GM12878 (cell line): ENCODE measurements at places on chromosomes 2 and 18. TPM values are rescaled to one million over a fixed set of nuclear protein-coding genes. Genes with fewer than 3 reads are reported as not detected.

Gene TRIM54
- total RNA-seq = not detected in 2 replicates

DNA sequence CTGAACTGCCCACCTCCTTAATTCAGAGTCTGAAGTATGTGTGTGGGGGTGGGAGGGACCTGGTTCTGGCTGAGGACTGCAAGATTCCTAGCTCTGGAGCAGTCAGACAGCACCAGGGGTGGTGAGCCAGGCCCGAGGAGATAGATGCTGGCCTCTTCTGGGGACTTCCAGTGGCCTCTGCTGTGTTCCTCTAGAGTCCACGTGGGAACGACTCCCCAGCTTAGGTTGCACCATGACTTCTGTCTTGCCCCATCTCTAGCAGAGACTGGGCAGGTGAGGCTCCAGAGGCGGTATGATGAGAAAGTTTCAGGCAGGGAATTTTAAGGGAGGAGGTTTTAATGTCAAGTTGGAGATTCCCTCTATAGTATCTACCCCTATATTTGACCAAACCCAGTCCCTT is 22.0 kb upstream of the RESP18 start:
- DNase-seq = no peak
- no peak overlapping the region for H3K4me3 ChIP-seq
- no peaks in the 10 kb centered on the region for H3K4me1 ChIP-seq
- peaks cover 2% of the 10 kb centered on the region; the same call in 1 of the 2 replicates for H3K27me3 ChIP-seq

DNA sequence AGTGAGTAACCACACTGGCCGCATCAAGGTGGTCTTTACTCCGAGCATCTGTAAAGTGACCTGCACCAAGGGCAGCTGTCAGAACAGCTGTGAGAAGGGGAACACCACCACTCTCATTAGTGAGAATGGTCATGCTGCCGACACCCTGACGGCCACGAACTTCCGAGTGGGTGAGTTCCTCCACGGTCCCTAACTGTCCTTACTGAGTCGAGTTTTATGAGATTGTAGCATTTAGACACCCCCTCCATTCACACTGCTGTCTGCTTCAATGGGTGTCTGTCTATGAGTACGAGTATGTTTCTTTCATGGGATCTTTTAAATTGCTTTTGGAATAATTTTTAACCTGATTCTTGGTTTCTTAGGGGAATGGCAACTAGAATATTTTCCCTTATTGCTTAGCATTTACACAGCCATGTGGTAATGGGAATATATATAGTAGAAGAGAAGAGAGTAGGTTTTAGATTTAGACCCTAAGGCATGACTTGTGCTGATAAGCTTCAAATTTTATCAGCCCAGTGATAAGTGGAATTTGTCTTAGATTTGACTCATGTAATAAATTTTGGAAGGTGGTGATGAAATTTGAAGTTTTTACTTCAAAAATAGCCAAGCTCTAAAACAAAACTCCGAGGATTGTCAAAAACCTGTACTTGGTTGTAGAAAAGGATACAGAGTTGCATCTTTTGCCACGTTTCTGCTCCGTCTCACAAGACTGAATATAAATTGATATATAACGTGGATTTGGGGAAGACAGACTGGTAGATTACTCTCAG is 188.2 kb downstream of the LTBP1 start:
- H3K4me3 ChIP-seq = no peak overlapping the region
- peaks cover 2% of the 10 kb centered on the region; the same call in 1 of the 2 replicates for H3K27me3 ChIP-seq
- DNase-seq = no peak
- H3K4me1 ChIP-seq = no peaks in the 10 kb centered on the region
- H3K36me3 ChIP-seq = no peaks in the 10 kb centered on the region
- H3K27ac ChIP-seq = no peak overlapping the region

Gene PEX13
- 17.1 and 18.7 TPM in 2 replicates for total RNA-seq

Gene CMPK2
- 3.5 and 3.9 TPM in 2 replicates for total RNA-seq

- H3K27ac ChIP-seq = no peak overlapping the region
- no peak overlapping the region for H3K4me3 ChIP-seq
- no peak for DNase-seq
- H3K4me1 ChIP-seq = no peaks in the 10 kb centered on the region
- H3K36me3 ChIP-seq = no peaks in the 10 kb centered on the region
- no peaks in the 10 kb centered on the region for H3K27me3 ChIP-seq
These were observed 3.7 kb upstream of the MFSD6 start for GRCh38 chr2:190404487-190404886.

Gene RNF125
- total RNA-seq = 3.9 and 4.1 TPM in 2 replicates

DNA sequence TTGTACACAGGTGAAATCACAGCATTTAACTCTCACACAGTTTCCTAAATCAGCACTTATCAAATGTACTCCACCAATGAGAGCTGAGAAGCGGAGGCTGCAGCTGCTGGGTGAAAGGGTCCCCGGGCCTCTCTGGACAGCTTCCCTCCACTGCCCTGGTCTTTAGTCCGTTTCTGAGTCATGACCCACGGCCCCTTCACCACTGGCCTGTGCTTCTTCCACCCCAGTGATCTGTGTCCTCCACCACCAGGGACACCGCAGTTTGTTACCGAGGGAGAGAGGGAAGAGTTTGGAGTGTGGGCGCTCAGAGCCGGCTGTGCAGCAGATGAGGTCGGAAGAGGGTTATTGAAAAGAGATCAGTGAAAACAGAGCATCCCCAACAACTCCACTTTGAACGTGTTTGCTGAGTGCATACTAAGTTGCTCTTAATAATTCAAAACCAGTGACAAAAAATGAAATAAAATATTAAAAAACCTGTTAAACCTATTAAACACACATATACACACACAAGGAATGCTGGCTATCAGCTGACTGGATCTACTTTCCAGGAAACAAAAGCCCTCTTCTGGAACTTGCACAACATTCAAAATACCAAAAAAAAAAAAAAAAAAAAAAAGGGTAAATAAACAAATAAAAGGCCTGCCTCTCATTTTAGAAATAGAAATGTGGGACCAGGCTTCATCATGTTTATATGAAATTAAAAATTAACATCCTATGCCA is 54.1 kb downstream of the PXDN start:
- H3K36me3 ChIP-seq = no peaks in the 10 kb centered on the region
- H3K4me1 ChIP-seq = no peaks in the 10 kb centered on the region
- DNase-seq = no peak
- H3K27ac ChIP-seq = no peak overlapping the region
- no peak overlapping the region for H3K4me3 ChIP-seq
